Spinal cord (tissue), 10 donors: ENCODE measurements at places on chromosomes 5 and 9. TPM values are rescaled to one million over a fixed set of nuclear protein-coding genes. Genes with fewer than 3 reads are reported as not detected.
A peak's percentile ranks its signal among the peaks of the same experiment; 100 is the strongest.

GRCh38 chr9:90964101-90965020, 162.7 kb downstream of the SYK start:
- H3K27me3 ChIP-seq = no peaks in the 10 kb centered on the region
- H3K27ac ChIP-seq = no peak overlapping the region
- H3K4me1 ChIP-seq = peaks cover 11% of the 10 kb centered on the region
- H3K4me3 ChIP-seq = no peak overlapping the region
- no peaks in the 10 kb centered on the region for H3K36me3 ChIP-seq
- DNase-seq = no peak

- peaks cover 3% of the 10 kb centered on the region for H3K4me1 ChIP-seq
- H3K36me3 ChIP-seq = no peaks in the 10 kb centered on the region
- H3K27me3 ChIP-seq = no peaks in the 10 kb centered on the region
- no peak for DNase-seq
Observed at GRCh38 chr9:131946180-131946579, 133.5 kb downstream of the MED27 start.

- DNase-seq = no peak
- peaks cover 15% of the 10 kb centered on the region for H3K36me3 ChIP-seq
- peaks cover 23% of the 10 kb centered on the region for H3K4me1 ChIP-seq
- H3K27ac ChIP-seq = no peak within 1 kb of the TSS
- H3K27me3 ChIP-seq = no peaks in the 10 kb centered on the region
Observed at GRCh38 chr9:34662526-34663302, at the start of gene CCL27. CCL27 (minus strand) TSS chr9:34662657; CDS start chr9:34662633, 24 bp downstream.

- no peak for DNase-seq
- H3K27ac ChIP-seq = peak overlapping the region; percentile 36
- peaks cover 4% of the 10 kb centered on the region for H3K4me1 ChIP-seq
- no peak overlapping the region for H3K4me3 ChIP-seq
Observed at GRCh38 chr5:61274511-61274911, 57.5 kb upstream of the ZSWIM6 start.

DNA sequence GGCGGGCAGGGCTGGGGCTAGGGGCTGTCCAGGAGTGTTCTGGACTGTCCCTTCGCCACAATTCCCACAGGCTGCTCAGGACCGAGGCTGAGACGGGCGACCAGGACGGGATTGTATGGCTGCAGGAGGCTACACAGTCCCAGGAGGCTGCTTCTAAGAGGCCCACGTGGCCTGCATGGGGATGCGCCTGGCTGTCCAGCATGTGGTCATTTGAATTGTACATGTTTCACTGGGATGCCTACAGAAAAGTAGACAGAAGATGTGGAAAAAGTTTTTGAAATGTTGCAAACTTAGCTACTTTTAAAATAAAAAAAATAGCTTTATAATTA, 32.6 kb upstream of the SPTLC1 start:
- peaks cover 22% of the 10 kb centered on the region for H3K4me1 ChIP-seq
- H3K27me3 ChIP-seq = no peaks in the 10 kb centered on the region
- no peak overlapping the region for H3K4me3 ChIP-seq
- H3K27ac ChIP-seq = no peak overlapping the region

- H3K27ac ChIP-seq = no peak overlapping the region
- H3K4me1 ChIP-seq = peaks cover 55% of the 10 kb centered on the region
- no peaks in the 10 kb centered on the region for H3K27me3 ChIP-seq
Observed at GRCh38 chr5:172147857-172148256, 40.2 kb downstream of the STK10 start.

DNA sequence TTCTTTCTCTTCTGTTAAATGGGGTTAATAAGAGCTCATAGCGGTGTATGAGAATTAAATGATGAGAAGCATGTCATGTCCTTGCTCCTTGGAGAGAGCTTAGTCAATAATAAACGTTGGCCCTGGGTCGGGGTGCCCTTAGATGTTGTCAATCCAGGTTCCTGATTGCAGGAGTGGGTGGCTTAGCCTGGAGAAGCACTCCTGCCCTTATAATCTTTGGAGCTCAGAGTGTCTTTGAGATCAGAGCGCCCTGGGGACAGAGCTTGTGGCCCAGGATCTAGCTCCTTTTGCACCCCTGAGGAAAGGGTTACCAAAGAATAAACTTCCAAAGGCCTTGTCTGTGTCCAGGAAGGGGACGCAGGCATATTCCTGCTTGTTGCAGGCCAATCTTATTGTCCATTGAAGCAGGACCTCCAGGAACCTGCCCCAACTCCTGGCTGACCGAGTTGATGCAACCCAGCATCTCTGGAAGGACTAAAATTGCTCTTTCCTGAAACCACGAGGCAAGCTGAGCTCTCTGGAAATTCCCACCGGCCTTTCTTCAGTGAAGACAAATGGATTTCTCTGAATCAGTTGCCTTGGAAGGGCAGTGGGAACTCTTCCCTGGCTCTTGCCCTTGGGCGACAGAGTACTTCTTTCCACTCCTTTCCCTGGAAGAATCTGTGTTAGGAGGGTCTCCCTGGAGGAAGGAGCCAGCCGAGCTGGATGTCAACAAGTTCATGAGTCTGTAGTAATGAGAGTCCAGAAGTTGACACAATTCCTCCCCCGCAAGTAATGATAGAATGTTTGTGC, 6.4 kb upstream of the AMBP start:
- no peak overlapping the region for H3K4me3 ChIP-seq
- DNase-seq = no peak
- H3K27ac ChIP-seq = no peak overlapping the region
- H3K27me3 ChIP-seq = no peaks in the 10 kb centered on the region

DNA sequence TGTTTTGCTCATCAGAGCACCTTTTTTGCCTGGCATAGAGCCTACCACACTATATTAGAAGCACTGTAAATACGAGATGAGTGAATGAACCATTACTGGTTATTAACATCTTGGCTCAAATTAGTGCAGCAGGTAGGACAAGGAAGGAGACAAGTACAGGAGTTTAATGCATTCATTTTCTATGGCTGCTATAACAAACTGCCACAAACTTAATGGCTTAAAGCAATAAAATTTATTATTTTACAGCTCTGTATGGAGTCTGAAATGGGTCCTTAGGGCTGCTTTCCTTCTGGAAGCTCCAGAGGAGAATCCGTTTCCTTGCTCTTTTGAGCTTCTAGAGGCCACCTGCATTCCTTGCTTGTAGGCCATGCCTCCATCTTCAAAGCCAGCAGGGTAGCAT, 59.1 kb downstream of the PDE6A start:
- no peaks in the 10 kb centered on the region for H3K27me3 ChIP-seq
- no peaks in the 10 kb centered on the region for H3K4me1 ChIP-seq
- no peak overlapping the region for H3K4me3 ChIP-seq
- H3K36me3 ChIP-seq = no peaks in the 10 kb centered on the region

- no peak for DNase-seq
- no peaks in the 10 kb centered on the region for H3K27me3 ChIP-seq
- no peak overlapping the region for H3K4me3 ChIP-seq
- H3K27ac ChIP-seq = no peak overlapping the region
Observed at GRCh38 chr9:38228331-38229103, 159.5 kb upstream of the SHB start.

DNA sequence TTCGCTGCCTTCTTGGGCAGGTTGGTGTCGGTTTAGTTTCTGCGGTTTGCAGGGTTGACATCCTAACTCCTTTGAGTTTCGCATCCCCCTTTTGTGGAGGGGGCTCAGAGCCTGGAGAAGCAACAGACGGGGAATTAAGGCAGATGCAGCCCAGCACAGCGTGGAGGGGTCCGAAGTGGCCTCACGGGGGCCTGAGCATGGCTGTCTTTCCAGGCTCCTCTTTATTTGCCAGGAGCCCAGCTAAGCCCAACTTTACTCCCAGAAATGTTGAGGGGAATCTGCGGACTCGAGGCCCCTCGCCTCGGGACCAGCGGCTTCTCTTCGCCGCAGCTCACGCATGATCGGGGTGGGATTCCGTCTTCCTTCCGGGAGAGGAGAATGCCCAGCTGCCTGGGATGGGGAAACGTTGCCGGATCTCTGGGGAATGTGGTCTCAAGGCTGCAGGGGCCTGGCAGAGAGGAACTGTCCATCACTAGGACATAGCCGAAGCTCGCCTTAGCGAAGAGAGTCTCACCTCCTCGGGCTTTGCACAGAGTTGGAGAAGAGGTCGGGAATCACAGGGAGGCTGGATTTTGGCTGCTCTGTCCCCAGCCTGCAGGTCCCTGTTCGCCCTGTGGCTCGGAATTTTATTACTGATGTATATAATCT, 1.3 kb downstream of the RAI14 start:
- peak overlapping the region; percentile 87 for H3K4me3 ChIP-seq
- peaks cover 17% of the 10 kb centered on the region for H3K4me1 ChIP-seq
- H3K36me3 ChIP-seq = no peaks in the 10 kb centered on the region
- no peak for DNase-seq
- no peaks in the 10 kb centered on the region for H3K27me3 ChIP-seq

- no peak for DNase-seq
- H3K4me1 ChIP-seq = no peaks in the 10 kb centered on the region
- H3K27me3 ChIP-seq = no peaks in the 10 kb centered on the region
- no peaks in the 10 kb centered on the region for H3K36me3 ChIP-seq
- H3K27ac ChIP-seq = no peak overlapping the region
Observed at GRCh38 chr9:105076729-105077128, 148.8 kb upstream of the ABCA1 start.

DNA sequence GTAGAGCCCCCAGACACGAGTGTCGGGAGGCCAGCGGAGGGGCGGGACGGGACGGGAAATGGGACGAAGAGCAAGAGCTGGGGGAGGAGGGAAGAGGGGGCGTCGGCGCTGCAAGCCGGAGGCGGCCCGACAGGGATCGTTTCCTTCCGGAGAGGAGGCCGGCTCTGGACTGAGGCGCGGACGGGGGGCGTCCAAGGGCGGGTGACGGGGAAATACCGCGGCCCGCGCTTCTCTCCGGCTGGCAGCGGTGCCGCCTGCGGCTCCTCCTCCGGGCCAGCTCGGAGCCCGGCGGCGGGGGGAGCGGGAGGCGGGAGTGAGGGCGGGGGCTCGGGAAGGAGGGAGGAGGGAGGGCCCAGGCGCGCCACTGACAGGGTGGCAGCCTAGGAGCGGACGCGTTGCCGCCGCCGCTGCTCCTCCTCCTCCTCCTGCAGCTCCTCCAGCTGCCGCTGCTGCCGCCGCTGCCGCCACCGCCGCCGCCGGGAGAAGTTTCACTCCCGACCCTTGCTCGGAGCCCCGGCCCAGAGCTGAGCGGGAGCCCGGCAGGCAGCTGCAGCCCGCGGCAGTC, at the start of gene CHSY3:
CHSY3 (plus strand) TSS at position 364 of the 565 bp plus-strand sequence.
- peak; percentile 60 for DNase-seq
- peaks cover 17% of the 10 kb centered on the region for H3K4me1 ChIP-seq
- no peaks in the 10 kb centered on the region for H3K36me3 ChIP-seq
- H3K27me3 ChIP-seq = peaks cover 9% of the 10 kb centered on the region

DNA sequence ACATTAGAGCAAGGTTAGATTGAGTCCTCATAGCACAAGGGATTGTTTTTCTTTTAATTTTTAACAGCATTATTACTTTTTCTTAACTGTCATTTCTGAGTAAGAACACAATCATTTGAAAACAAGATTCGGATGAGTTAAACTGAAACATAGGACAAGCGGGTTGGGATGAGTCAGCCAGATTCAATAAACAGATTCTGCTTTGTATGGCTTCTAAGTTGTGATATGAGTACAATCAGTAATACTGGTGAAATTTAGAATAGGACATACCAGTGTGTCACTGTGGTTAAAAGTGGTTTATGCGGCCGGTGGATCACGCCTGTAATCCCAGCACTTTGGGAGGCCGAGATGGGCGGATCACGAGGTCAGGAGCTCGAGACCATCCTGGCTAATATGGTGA, 364.3 kb upstream of the CDH10 start:
- H3K4me1 ChIP-seq = no peaks in the 10 kb centered on the region
- H3K27ac ChIP-seq = no peak overlapping the region
- H3K36me3 ChIP-seq = no peaks in the 10 kb centered on the region
- no peak overlapping the region for H3K4me3 ChIP-seq
- no peak for DNase-seq

DNA sequence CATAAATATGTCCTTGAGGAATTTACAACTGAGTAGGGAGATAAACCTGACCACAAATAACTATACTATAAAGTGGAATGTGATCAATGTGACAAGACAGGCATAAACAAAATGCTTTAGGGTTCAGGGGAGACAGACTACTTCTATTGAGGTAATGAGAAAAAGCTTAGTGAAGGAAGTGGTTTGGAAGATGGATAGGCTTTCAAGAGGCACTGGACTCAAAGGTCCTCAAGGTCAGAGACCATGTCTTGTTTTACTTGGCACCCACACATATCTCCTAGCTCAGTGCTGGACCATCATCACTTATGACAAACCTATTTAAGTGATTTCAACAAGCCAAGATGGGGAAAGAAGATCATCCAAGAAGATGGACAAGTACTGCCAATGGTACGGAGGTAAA, 257.8 kb downstream of the BNC2 start:
- H3K36me3 ChIP-seq = no peaks in the 10 kb centered on the region
- no peak overlapping the region for H3K4me3 ChIP-seq
- no peak overlapping the region for H3K27ac ChIP-seq

GRCh38 chr5:151089726-151090125, 8.9 kb upstream of the TNIP1 start:
- no peak for DNase-seq
- no peak overlapping the region for H3K27ac ChIP-seq
- H3K4me1 ChIP-seq = peaks cover 12% of the 10 kb centered on the region
- H3K36me3 ChIP-seq = peaks cover 2% of the 10 kb centered on the region

- H3K27ac ChIP-seq = no peak overlapping the region
- H3K27me3 ChIP-seq = no peaks in the 10 kb centered on the region
- H3K4me3 ChIP-seq = no peak overlapping the region
- no peak for DNase-seq
- no peaks in the 10 kb centered on the region for H3K36me3 ChIP-seq
Observed at GRCh38 chr5:37859805-37860204, 20.0 kb upstream of the GDNF start.

DNA sequence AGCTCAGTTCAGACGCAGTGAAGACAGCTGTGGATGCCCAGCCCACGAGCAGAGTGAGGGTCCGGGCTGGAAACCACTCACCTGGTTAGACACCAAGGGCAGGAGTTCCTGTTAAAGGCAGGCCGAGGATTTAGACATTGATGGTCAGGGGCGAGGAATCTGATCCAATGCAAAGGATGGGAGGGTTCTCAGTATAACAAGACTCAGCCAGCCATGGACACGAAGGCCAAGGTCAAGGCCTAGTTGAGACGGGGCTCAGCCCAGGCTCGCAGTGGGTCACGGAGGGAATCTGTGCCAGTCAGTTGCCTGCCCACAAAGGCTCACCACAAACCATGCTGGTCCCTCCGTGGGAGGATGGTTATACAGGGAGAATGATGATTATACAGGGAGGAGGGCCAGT, 63.3 kb upstream of the FCN1 start:
- peaks cover 2% of the 10 kb centered on the region for H3K4me1 ChIP-seq
- DNase-seq = no peak
- no peak overlapping the region for H3K27ac ChIP-seq
- H3K27me3 ChIP-seq = no peaks in the 10 kb centered on the region
- no peaks in the 10 kb centered on the region for H3K36me3 ChIP-seq

GRCh38 chr5:158725297-158725851, 374.3 kb downstream of the EBF1 start:
- H3K27me3 ChIP-seq = no peaks in the 10 kb centered on the region
- H3K4me3 ChIP-seq = no peak overlapping the region
- no peaks in the 10 kb centered on the region for H3K36me3 ChIP-seq
- H3K27ac ChIP-seq = no peak overlapping the region
- peaks cover 7% of the 10 kb centered on the region for H3K4me1 ChIP-seq

Gene FUT7
- 0.06 TPM for total RNA-seq

Gene FAM200C
- 15.5 TPM for total RNA-seq

Gene BARHL1
- total RNA-seq = not detected

Gene CEP120
- total RNA-seq = 36.2 TPM

Gene CCL27
- total RNA-seq = 0.66 TPM

Gene PRRC2B
- total RNA-seq = 112 TPM

Gene FCN2
- total RNA-seq = not detected
